ENCODE measurements at places on chromosomes 6 and 20.

DNA sequence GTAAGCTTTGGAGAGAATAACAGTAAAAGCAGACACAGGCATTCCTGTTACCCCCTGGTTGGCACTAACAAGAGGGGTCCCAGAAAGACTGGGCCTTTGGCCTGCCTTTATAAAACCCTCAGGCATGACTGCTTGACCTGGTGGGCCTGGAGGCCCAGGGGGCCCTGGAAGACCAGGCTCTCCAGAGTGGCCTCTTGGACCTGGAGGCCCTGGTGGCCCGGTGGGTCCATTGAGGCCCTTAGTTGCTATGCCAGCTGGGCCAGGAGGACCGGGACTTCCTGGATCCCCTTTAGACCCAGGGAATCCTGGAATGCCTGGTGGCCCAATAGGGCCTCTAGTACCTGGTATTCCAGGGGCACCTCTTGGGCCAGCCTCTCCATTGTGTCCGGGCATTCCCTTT, 5.5 kb downstream of the COL10A1 start:
- DNase-seq = no peak

- DNase-seq = no peak
Measured at GRCh38 chr6:159915397-159915796, 24.6 kb downstream of the MAS1 start.

- DNase-seq = no peak
Measured at GRCh38 chr20:45098103-45098773, 2.7 kb downstream of the KCNS1 start.

DNA sequence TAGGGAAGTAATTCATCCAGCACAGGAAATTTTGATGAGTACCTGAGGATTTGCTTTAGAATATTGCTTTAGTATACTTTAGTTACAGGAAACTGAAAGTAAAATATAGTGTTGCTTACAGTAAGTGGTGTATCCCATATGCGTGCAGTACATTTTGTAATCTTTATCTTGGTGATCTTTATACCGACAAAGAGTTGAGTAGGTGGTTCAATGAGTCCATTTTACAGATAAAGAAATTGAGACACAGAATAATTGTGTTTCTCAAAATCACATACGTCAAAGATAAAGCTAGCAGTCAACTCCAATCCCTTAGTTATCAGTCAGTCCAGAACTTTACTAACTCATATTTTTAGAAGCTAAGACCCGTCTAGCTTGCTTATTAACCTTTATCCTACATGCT, 65.8 kb upstream of the E2F3 start:
- no peak for DNase-seq

- DNase-seq = no peak
Measured at GRCh38 chr20:841568-842546, 8.3 kb downstream of the FAM110A start.

- no peak for DNase-seq
Measured at GRCh38 chr20:19849341-19850197, 91.5 kb downstream of the RIN2 start.

- DNase-seq = no peak
Measured at GRCh38 chr6:149934249-149935156, 7.3 kb upstream of the ULBP2 start.

DNA sequence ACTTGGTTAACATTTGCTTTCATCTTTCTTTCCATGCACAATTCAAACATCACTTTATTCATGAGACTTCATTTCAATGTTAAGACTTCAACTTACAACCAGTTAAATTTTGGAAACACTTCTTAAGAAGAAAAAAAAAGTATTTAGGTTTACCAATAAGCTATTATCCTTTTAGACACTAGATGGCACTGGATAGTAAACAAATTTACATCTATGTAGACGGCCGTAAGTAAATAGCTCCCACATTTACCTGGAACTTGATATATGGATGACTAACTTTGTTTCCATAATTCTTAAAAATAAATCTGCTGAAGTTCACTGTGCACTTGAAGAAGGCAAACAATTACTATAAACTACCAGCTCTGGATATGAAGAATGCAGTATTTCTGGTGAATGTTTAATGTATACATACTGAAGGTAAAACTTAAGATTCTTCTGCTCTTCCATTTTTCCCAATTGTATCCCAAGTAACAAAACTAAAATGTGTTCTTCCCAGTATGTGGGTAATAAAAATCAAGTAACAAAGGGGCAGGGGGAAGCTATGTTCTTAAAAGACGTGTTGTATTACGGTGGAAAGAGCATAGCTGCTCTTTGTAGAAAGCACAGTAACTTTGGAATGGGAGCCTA, 130.6 kb upstream of the C6orf118 start:
- DNase-seq = no peak

GRCh38 chr20:20173254-20173653, 120.9 kb downstream of the CFAP61 start:
- no peak for DNase-seq

DNA sequence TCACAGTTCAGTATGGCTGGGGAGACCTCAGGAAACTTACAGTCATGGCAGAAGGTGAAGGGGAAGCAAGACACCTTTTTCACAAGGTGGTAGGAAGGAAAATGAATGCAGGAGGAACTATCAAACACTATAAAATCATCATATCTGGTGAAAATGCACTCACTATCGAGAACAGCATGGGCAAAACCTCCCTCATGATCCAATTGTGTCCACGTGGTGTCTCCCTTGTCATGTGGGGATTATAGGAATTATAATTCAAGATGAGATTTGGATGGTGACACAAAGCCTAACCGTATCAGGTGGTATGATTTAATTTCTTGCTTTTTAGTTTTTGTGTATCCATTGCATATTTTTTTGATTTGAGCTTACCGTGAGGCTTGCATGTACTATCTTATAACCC, 133.2 kb upstream of the SYNCRIP start:
- no peak for DNase-seq

GRCh38 chr6:130908188-130908587, 81.0 kb downstream of the SMLR1 start:
- DNase-seq = no peak

DNA sequence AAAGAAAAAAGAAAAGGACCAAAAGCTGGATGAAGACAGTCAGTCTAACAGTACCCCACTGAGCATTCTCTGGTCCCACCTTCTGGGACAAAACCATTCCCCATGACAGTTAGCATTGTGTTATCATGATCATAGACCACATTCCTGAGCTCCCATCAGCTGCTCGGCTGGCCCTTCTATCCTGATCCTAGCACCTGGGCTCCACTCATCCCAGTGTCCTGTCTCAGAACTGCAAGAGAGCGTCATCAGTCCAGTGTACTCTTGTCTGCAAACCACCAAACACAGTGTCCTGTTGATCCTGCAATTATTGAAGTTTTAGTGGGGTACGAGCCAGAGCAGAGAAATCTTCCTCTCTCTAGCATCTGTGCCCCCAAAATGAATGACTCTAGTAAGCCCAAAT, 16.0 kb upstream of the TAAR1 start:
- DNase-seq = no peak

DNA sequence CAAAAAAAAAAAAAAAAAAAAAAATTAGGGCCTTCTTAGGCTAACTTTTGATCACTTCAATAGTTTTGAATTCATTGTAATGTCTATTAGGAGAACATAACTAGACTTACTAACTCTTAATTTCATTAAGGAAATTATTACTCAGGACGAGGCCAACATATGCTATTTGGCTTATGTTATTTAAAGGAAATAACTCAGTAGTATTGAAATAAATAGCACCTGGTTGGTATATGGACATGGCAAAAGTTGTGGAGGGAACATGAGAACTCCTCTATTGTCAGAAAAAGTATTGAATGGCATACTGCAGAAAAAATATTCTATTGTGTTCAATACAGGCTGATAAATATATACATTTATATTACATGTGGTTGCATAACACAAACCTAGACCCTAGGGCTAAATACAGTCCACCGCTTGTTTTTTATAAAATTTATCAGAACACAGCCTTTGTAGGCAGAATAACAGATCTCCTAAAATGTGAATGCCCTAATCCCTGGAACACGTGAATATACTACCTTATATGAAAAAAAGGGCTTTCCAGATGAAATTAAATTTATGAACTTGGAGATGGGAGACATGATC, 18.0 kb downstream of the CYP24A1 start:
- no peak for DNase-seq

- no peak for DNase-seq
Measured at GRCh38 chr6:2404211-2404929, 159.0 kb upstream of the GMDS start.

GRCh38 chr6:17482711-17483110, 89.3 kb downstream of the CAP2 start:
- no peak for DNase-seq

GRCh38 chr6:36249536-36249935, 20.3 kb upstream of the PNPLA1 start:
- no peak for DNase-seq

DNA sequence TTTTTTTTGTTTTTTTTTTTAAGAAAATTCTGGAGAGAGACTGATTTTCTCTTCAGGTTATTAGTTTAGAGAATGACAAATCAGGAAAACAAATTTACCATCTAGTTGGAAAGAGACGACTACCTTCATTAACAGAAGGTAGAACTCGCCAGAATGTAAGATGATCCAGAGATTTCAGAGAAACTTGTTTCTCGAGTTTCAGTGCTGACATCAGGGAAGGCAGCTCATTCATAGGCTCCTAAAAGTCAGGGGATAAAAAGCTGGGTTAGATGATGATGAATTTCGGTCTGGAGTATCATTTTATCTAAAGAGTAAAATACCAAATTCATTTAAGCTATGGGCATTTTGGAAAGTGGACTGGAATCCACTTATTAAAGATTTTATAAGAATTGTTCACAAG, 27.9 kb downstream of the ZNF334 start:
- no peak for DNase-seq

GRCh38 chr6:163735076-163735475, 320.6 kb downstream of the QKI start:
- DNase-seq = no peak

DNA sequence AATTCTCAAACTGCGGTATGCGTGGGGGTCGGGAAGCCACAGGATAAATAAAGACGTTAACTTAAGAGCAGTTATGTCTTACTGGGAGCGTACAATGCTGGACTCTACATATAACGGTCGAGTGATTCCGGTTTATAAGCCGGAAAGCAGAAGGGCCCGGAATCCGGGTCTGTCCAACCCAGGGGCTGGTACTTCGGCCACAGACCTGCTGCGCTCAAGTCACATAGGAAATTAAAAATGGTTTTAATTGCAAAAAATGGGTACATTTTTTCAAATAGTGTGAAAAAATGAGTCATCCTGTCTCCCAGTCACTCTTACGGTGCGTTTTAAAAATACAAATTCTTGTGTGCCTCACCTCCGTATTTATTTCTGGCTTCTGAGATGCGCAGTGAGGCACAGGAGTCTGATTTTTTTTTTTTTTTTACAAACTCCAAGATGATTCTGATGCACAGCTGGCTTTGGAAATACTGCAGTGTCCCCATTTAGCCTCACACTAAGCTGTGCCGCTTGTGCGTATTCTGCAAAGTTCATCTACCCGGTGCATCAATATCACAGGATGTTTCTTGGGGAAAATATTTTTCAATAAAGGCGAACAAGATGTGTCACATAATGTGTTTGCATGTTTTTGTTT, 1.0 kb downstream of the PCIF1 start:
- no peak for DNase-seq

DNA sequence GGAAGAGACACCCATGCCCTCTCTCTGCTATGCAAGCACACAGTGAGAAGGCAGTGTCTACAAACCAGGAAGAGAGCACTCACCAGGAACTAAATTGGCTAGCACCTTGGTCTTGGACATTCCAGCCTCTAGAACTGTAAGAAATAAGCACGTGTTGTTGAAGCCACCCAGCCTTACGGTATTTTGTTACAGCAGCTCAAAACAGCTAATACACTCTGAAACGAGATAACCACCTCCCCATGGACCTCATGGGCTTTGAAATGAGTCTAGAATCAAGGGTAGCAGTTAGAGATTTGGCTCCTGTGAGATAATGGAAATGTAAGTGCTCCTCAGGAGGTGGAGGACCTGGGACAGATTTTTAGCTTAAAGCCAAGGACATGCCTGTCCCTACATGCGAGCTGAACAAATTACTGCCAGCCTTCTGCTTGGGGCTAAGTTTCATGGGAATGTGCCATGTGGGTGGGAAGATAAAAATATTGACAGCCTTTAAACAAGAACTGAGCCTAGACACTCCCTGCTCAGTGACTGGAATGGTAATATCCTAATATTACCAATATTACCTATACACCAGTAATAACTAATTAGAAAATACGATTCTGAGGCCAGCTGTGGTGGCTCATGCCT, 3.9 kb upstream of the ZNF318 start:
- DNase-seq = no peak

- DNase-seq = no peak
Measured at GRCh38 chr6:114886670-114887436, 544.0 kb upstream of the HS3ST5 start.

- no peak for DNase-seq
Measured at GRCh38 chr6:112117554-112117953, 30.2 kb downstream of the FAM229B start.

DNA sequence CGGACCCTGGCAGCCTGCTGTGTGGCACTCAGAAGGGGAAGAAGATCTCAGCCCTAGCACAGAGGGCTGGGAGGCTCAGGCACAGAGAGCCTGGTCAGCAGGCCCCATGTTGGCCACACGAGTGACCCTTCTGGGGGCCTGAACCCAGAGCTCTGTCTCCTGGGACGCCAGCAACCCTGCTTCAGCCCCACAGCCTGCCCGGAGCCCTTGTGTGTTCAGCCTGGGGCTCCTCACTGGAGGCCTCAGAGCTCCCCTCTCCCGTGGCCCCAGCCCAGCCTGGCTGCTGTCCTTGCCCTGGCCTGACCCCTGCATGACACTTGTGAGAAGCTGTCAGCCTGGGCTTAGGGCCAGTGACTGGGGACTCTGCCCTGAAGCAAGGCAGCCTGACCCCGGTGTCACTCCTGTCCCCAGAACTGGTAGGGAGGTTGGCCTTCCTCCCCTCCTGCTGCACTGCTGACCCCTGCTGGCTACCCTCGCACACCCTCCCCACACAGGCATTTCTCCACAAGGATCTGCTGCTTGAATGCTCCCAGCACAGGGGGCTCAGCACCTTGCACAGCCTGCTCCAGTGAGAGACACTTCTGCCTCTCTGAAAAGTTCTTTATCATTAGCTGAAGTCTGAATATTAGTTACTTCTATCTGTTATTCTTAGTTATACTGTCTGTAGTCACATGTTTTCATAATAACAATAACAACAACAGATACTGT, 15.4 kb upstream of the IP6K3 start:
- no peak for DNase-seq

DNA sequence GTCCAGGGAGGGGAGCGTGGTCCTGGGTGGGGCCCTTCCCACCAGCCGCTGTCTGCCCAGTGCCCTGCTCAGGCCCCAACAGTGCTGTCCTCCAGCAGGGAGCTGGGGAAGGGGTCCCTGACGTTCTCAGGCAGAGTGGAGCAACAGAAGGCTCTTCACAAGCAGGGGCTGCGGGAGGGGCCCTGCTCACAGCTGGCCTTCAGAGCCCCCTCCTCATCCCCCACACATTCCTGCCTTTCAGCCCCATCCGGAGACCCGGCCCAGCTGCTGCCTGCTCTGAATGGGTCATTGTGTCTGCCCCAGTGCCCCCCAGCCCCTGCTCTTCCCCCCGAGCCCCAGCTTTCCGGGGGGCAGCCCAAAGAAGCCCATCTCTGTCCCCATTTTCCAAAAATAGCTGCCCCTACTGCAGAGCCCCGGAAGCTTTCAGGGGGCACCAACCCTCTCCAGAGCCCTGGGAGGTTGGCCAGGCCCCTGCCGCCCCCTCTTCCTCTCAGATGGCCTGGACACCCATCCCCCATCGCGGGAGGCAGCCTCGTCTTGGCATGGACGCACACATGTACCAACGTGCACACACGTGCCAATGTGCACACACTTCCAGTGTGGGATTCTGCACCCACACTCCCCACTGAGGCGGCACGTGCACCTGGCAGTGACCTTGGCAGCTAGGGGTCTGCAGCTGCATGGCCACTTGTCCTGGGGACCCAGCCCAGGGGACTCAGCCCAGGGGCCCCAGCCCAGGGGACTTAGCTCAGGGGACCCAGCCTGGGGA, 3.7 kb downstream of the COL20A1 start:
- DNase-seq = no peak

All from cortex of kidney (tissue), 1 donor.